ENCODE measurements at places on chromosomes 2 and 18. TPM values are rescaled to one million over a fixed set of nuclear protein-coding genes. Genes with fewer than 3 reads are reported as not detected.

TM4SF20 gene
- not detected for total RNA-seq

- no peak overlapping the region for H3K27ac ChIP-seq
- H3K36me3 ChIP-seq = no peaks in the 10 kb centered on the region
- H3K27me3 ChIP-seq = peaks cover 17% of the 10 kb centered on the region
- H3K4me3 ChIP-seq = no peak overlapping the region
These were observed 55.6 kb upstream of the IMP4 start for GRCh38 chr2:130286983-130287655.

- peaks cover 6% of the 10 kb centered on the region for H3K4me1 ChIP-seq
- no peak overlapping the region for H3K27ac ChIP-seq
- DNase-seq = no peak
- H3K27me3 ChIP-seq = no peaks in the 10 kb centered on the region
- no peak overlapping the region for H3K4me3 ChIP-seq
These were observed 114.1 kb upstream of the HDAC4 start for GRCh38 chr2:239514754-239515530.

ANKRD30B gene
- not detected for total RNA-seq

DNA sequence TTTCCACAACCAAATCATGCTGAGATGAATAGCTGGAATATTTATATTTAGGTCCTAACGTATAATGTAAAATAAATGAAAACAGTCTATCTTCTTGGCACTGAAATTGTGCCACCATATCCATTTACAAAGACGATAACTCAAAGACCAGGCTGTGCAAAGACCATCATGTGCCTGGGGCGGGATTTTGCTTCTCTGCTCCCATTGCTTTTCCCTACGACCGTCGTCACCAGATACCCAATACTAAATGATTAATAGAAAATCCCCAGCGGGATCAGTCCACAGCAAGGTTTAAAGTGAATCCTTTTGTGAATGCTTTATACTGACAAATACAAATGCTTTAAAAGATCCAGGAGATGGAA is 194.3 kb upstream of the ARL4C start:
- H3K36me3 ChIP-seq = peaks cover 27% of the 10 kb centered on the region
- H3K27me3 ChIP-seq = no peaks in the 10 kb centered on the region
- H3K4me3 ChIP-seq = no peak overlapping the region
- H3K27ac ChIP-seq = no peak overlapping the region

SLC19A3 gene
- 6.5 TPM for total RNA-seq

GCFC2 gene
- 14.4 TPM for total RNA-seq

GRCh38 chr2:181240844-181241243 is 216.3 kb upstream of the ITGA4 start:
- no peak overlapping the region for H3K27ac ChIP-seq
- no peaks in the 10 kb centered on the region for H3K4me1 ChIP-seq
- DNase-seq = no peak
- no peaks in the 10 kb centered on the region for H3K36me3 ChIP-seq
- no peak overlapping the region for H3K4me3 ChIP-seq
- no peaks in the 10 kb centered on the region for H3K27me3 ChIP-seq

TFCP2L1 gene
- 3.7 TPM for total RNA-seq

- H3K4me3 ChIP-seq = no peak overlapping the region
- no peak for DNase-seq
- H3K4me1 ChIP-seq = peaks cover 9% of the 10 kb centered on the region
These were observed 118.4 kb downstream of the TANC1 start for GRCh38 chr2:159086826-159087225.

EML6 gene
- 2.5 TPM for total RNA-seq

ASTL gene
- 0.79 TPM for total RNA-seq

GRCh38 chr2:193112986-193113385 is 918.3 kb upstream of the TMEFF2 start:
- DNase-seq = no peak
- no peaks in the 10 kb centered on the region for H3K4me1 ChIP-seq
- no peaks in the 10 kb centered on the region for H3K36me3 ChIP-seq
- peak overlapping the region; percentile 84 for H3K27ac ChIP-seq

- peaks cover 10% of the 10 kb centered on the region for H3K27me3 ChIP-seq
- no peak overlapping the region for H3K27ac ChIP-seq
- H3K4me1 ChIP-seq = peaks cover 7% of the 10 kb centered on the region
- DNase-seq = no peak
These were observed 53.3 kb downstream of the INHBB start for GRCh38 chr2:120398996-120399888.

GRCh38 chr2:60515721-60516226 is 37.7 kb downstream of the BCL11A start:
- DNase-seq = no peak
- no peak overlapping the region for H3K4me3 ChIP-seq
- peaks cover 12% of the 10 kb centered on the region for H3K36me3 ChIP-seq
- H3K27me3 ChIP-seq = no peaks in the 10 kb centered on the region
- peak overlapping the region; percentile 89 for H3K27ac ChIP-seq

DNA sequence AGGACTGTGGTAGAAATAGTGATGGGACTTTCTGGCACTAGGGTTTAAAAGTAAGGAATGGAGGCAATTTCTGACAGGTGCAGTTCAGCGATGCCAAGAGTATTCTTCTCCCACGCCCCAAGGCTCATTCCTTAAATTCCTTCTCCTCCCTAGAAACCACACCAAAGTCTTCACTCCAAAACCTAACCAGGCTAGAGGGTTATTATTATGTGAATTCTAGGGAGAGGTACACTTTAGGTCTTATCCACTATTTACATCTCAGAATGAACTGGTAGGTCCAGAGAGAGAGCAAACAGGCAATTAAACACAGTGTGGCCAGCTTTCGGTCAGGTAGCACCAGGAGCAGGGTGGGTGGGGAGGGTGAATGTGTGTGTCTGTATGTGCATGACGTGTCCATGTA is 11.4 kb downstream of the IL1F10 start:
- H3K4me1 ChIP-seq = peaks cover 8% of the 10 kb centered on the region
- no peaks in the 10 kb centered on the region for H3K36me3 ChIP-seq
- no peak for DNase-seq
- no peak overlapping the region for H3K27ac ChIP-seq
- peaks cover 24% of the 10 kb centered on the region for H3K27me3 ChIP-seq

SLC14A1 gene
- total RNA-seq = not detected

DNA sequence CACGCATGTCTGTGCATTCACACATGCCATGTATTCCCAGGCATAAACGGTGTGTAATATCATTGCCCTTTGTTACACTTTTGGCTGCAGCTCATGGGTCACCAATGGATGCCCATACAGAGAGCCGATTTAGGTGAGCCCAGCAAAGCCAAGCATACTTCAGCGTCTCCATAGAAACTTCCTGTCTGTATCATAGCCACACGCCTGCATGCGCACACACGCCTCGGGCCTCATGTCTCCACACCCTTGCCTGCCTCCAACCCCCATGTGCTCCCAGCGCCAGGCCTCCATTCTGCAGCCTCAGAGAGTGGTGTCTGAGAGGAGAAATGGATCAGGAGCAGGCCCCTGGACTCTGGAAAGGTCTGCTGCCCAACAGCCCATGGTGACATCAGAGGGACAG is 33.5 kb upstream of the SELENOI start:
- H3K36me3 ChIP-seq = no peaks in the 10 kb centered on the region
- no peaks in the 10 kb centered on the region for H3K27me3 ChIP-seq
- DNase-seq = no peak
- no peak overlapping the region for H3K27ac ChIP-seq
- peaks cover 23% of the 10 kb centered on the region for H3K4me1 ChIP-seq

CPO gene
- 0.46 TPM for total RNA-seq

DNA sequence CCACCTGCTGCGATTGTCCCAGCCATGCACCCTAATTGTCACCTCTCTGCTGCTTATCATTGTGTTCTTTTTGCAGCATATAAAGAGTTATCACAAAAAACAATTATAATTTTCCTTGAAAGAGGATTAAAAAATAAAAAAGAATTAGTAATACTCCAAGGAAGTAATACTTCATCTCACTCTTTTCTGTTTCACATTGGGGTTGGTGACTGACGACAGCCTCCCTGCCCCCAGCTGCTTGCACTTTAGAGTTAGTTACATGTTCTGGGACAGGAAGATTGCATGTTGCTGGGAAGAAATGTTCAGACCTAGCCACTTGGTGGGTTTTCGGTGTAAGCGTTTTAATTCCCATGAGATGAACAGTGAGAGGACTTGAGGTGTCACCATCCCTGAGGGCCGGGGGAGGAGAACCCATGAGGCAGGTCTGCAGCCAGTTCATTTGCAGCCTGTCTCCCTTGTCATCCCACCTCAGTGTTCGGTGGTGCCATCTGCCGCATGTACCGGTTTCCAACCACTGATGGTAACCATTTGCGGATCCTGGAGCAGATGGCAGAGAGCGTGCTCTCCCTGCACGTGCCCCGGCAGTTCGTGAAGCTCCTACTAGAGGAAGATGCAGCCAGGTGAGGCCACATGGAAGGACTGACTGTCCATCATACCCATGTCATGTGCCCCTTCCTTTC is 69.1 kb downstream of the COA5 start:
- DNase-seq = no peak
- no peak overlapping the region for H3K4me3 ChIP-seq
- H3K4me1 ChIP-seq = no peaks in the 10 kb centered on the region
- H3K27me3 ChIP-seq = no peaks in the 10 kb centered on the region

- DNase-seq = no peak
- no peak overlapping the region for H3K27ac ChIP-seq
- no peaks in the 10 kb centered on the region for H3K27me3 ChIP-seq
- no peaks in the 10 kb centered on the region for H3K36me3 ChIP-seq
These were observed 138.7 kb downstream of the CDH20 start for GRCh38 chr18:61471942-61472341.

- H3K27ac ChIP-seq = peak overlapping the region; percentile 70
- peaks cover 61% of the 10 kb centered on the region for H3K4me1 ChIP-seq
- no peak for DNase-seq
- no peaks in the 10 kb centered on the region for H3K27me3 ChIP-seq
These were observed 171.2 kb downstream of the SP3 start for GRCh38 chr2:173793709-173794565.

IL36RN gene
- not detected for total RNA-seq

DNA sequence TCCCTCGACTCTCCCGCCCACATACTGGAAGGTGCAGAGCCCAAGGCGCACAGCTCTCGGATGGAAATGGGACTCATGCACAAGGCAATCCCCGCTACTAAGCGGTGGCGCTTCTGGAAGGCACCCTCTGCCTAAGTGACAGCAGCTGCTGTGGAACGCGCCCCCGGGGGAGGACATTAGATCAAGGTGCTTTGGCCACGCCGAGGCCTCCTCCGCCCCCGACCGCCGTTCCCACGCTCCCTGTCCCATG is 202 bp downstream of the MCEE start:
- H3K27ac ChIP-seq = peak overlapping the region; percentile 98
- peaks cover 9% of the 10 kb centered on the region for H3K4me1 ChIP-seq
- H3K4me3 ChIP-seq = no peak overlapping the region
- DNase-seq = no peak

GRCh38 chr2:150156876-150157275 is 330.6 kb downstream of the RND3 start:
- 0 out of 2 replicates have a peak, but pooled peaks cover 2% of the 10 kb centered on the region for H3K4me1 ChIP-seq
- no peak for DNase-seq
- no peak overlapping the region for H3K4me3 ChIP-seq
- no peak overlapping the region for H3K27ac ChIP-seq
- no peaks in the 10 kb centered on the region for H3K27me3 ChIP-seq

- no peaks in the 10 kb centered on the region for H3K36me3 ChIP-seq
- H3K27ac ChIP-seq = no peak overlapping the region
- H3K4me1 ChIP-seq = no peaks in the 10 kb centered on the region
- no peak overlapping the region for H3K4me3 ChIP-seq
- DNase-seq = no peak
- H3K27me3 ChIP-seq = peaks cover 2% of the 10 kb centered on the region
These were observed 21.0 kb upstream of the CTLA4 start for GRCh38 chr2:203846490-203847105.

- no peak overlapping the region for H3K4me3 ChIP-seq
- no peak for DNase-seq
- no peaks in the 10 kb centered on the region for H3K27me3 ChIP-seq
- no peaks in the 10 kb centered on the region for H3K4me1 ChIP-seq
These were observed 236.1 kb downstream of the SH3RF3 start for GRCh38 chr2:109365131-109365530.

CD226 gene
- 0.23 TPM for total RNA-seq

- H3K4me3 ChIP-seq = no peak overlapping the region
- H3K27ac ChIP-seq = no peak overlapping the region
- no peak for DNase-seq
- peaks cover 13% of the 10 kb centered on the region for H3K36me3 ChIP-seq
- 0 out of 2 replicates have a peak, but pooled peaks cover 2% of the 10 kb centered on the region for H3K4me1 ChIP-seq
These were observed 8.5 kb downstream of the STAM2 start for GRCh38 chr2:152167065-152167464.
